ENCODE measurements at places on chromosomes 3 and 15.
A peak's percentile ranks its signal among the peaks of the same experiment; 100 is the strongest.

DNA sequence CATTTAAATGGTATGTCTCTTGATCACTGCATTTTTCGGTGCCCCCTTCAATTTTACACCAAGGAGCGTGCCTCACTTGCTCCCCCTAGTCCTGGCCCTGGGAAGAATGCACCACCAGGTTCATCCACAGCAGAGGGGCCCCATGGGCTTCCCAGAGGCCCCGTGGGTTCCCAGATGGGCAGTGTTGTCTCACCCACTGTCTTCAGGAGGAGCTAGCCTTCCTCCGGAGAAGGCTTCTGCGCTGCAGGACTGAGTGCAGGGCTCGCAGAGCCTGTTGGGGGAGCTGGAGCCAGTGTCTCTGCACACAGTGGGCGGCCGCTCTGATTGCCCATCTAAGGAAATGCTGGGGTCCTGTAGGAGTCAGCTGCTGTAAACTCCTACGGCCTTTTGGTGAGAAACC, 45.9 kb downstream of the POLR2M start:
- no peak for DNase-seq

DNA sequence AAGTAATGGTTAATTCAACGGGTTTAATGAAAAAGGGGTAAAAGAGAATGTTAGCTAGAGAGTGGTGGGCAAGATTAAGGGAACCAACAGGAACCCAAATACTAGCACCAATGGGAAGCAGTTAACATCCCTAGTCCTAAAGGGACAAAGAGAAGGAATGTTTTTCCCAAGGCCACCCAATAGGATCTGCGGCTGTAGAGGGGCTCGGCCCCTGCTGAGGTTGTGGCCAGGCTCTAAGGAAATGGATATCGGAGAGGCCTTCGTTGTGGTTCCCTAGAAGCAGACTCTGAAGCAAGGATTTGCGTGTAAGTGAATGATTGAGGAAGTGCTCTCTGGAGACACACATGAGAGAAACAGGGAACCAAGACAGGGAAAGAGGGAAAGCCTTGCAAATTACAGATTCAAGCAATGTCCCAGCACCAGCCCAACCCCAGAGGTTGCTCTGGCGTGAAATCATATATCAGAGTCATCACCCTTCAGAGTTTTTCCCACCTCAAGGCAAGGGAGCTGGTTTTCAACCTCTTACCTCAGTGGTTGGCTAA, 83.6 kb upstream of the TNIK start:
- DNase-seq: no peak

GRCh38 chr3:149717391-149718056, 34.8 kb downstream of the COMMD2 start:
- peak; percentile 47 for DNase-seq

DNA sequence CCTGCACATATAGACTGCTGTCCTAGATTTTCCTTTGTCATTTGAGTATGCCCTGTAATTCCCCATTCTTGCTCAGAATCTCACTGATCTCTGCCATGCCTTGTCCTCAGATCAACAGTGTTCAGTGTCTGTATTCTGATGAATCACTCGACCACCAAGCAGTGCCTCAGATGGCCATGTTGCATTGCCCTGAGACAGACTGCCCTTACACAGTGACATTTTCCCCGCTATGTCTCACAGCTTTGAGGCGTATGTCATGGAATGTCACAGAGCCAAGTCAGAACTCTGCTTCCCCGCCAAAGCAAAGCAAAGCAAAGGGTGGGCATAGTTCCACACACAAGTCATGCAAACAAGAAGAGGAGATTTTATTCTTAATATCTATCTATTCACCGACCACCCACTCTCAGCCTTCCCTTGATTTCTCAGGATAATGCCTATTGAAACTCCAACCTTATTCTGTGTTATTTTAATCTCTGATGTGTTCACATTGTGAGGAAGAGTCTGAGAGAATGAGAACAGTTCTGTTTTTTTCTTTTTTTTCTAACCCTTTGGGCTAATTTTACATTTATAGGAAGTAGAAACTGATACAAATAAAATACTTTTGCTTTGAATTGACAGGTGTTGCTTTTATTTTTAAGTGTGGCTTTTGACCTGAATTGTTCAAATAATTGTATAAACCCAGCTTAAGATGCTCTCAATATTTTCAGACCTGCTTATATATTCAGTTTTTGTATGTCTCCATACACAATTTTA, 16.9 kb upstream of the PSMD6 start:
- DNase-seq: no peak

GRCh38 chr15:73745073-73745472, 8.1 kb downstream of the INSYN1 start:
- peak; percentile 6 for DNase-seq

DNA sequence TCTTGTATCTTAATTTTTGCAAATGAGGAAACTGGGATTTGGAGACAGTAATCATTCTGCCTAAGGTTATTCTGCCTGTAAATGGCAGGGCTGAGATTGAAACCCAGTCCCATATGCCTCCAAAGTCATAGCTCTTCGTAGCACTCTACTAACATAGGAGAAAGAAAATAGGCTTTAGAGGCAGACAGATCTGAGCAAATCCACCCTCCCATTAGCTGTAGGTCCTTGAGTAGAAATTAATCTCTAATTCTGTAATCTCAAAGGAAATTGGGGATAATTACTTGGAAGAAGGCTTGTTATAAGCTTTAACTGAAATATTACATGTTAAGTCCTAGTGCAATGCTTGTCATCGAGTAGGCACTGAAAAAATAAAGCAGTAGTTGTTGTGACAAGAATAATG, 252.1 kb upstream of the PEX5L start:
- no peak for DNase-seq

DNA sequence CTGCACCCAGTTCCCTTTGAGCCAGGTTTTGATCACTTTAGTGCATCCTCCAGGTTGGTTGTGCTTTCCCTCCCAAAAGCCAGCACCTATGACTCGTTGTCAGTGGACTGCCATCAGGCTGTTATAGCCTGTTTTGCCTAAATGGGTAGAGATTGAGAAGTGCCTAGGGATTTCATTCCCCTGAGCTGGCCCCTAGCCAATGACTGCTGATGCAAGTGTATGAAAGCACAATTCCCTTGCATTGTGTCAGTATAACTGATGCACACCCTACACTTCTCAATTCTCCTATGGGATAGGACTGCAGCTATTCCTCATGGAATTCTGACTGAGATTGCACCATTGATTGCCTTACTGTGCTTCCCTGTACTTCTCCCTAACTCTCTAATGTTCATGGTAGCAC, 102.1 kb upstream of the ARPP21 start:
- no peak for DNase-seq

DNA sequence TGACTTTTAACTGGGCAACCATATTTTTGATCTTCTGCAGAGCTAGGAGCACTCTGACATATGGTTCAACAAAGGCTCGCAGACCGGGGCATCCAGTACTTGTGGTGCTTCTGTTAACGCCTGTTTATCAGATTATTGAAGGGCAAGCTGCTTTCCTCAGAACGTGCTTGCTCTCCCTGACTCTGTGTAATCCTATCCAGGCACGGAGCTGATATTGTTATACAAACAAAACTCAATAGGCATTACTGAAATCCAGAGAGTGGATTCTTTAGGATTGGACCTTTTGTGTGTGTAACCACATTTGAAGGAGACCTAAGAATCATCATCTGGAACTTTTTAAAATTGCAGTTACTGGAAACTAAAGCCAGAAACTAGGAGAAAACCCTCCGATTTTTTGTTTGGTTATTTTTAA, 246.5 kb downstream of the PTPRG start:
- DNase-seq: no peak

DNA sequence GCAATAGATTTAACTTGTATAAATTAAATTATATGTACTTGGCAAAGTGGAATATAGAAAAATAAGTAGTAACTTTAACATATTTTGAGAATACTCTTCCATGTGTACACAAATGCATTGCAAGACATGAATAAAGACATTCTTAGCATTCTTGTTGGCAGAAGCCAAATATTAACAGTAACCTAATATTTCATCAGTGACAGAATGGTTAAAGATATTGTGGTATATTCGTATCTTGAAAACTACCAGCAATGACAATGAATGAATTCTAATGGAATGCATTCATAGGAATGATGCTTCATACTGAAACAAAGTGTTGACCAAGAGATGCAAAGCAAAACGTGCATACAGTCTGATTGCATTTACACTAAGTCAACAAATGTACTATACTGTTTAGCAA, 524.7 kb downstream of the GRM7 start:
- no peak for DNase-seq

GRCh38 chr3:53525765-53526703, 31.6 kb downstream of the CACNA1D start:
- DNase-seq: peak; percentile 54

DNA sequence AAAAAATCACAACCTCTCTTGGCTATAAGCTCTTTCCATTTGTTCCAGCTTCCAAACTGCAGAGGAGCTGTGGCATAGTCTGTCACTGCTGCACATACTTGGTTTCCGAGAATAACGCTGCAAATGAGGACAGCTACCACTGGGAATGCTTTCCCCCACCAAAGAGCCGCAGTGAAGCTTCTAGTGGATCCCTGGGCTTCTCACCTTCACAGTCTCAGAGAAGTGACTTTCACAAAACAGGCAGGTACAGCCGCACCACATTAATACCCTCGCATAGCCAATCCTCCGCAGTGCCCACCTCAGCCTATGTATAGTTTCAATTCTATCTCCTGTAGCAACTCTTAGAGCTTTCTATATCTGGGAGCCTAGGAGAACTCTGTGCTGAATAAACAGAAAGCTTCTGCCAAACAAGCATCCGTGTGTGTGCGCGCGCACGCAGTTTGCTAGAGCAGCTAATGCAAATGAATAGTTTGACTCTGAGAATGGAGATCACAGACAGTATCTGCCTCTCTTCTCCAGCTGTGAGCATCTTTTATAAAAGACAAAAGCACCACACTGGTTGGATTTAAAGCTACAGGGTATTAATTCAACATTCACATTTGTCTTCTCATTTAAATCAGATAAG, 81.9 kb upstream of the PLXND1 start:
- DNase-seq: peak; percentile 67

GRCh38 chr15:57962887-57963286, 102.6 kb downstream of the ALDH1A2 start:
- DNase-seq: no peak

GRCh38 chr3:127286571-127287140, 1.2 kb downstream of the PRR20G start:
- no peak for DNase-seq

DNA sequence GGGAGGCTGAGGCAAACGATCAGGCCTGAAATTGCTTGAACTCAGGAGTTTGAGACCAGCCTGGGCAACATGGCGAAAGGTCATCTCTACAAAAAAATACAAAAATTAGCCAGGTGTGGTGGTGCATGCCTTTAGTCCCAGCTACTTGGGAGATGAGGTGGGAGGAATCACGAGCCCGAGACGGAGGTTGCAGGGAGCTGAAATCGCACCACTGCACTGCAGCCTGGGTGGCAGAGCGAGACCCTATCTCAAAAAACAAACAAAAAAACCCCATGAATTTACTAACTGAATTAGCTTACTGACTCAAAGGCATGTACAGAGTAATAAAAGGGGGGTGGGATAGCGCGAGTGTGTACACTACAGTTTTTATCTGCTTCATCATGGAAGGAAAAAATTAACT, 19.3 kb downstream of the ARF4 start:
- DNase-seq: no peak

GRCh38 chr3:99933971-99934750, 116.5 kb downstream of the CMSS1 start:
- no peak for DNase-seq

DNA sequence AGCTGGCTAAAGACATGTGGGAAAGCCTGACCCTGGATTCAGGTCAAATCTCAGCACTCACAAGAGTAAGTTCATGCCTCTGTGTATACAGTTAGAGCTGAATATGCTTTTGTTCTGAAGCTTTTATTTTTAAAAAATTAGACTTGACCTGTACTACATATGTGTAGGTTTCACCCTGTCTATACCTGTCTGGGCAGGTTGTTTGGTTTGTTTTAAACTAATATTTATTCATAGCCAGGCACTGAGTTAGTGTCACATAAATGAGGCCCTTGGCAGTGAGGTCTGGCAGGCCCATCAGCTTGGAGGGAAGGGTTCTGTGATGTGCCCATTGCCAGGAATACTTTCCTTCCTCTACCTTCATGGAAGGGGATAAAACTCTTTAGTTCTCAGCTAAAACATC, 1.9 kb downstream of the DNAJA4 start:
- no peak for DNase-seq
